Occipital lobe (tissue), 3 donors: ENCODE measurements at places on chromosomes 13 and 19.

GRCh38 chr19:42469311-42470235 is 26.8 kb upstream of the CXCL17 start:
- DNase-seq = no peak

GRCh38 chr13:100461309-100462030 is 127.1 kb downstream of the GGACT start:
- DNase-seq = no peak

DNA sequence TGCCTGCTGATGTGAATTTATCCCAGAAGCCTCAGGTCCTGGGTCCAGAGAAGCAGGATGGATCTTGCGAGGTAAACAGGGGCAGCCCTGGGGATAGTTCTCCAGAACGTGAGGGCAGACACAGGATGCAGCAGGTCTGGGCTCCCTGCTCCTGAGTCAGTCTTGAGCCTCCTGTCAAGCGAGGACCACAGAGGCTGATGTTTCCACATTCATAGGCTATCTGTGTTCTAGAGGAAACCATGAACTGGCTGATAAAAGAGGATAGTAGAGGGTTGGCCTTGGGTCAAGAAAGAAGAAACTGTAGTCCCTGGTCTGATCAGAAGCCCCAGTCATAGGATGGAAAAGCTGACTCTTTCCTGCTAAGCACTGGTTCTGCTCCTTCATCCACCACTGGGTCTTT is 2.2 kb downstream of the ZNF175 start:
- no peak for DNase-seq

DNA sequence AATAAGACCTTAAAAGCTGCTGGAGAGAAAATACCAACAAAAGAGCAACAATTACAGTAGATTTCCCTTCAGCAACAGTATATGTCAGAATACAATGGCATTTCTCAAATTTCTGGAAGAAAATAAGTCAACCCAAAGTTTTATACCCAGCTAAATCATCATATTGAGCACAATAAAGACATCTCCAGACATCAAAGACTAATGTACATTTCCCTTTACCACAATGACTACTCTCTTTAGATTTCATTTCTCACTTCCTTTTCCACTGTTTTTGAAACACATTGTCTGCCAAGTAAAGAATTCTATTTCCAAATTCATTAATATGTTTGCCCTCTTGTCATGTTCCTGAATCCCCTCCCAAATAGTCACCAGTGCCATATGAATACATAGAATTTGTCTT is 111.4 kb downstream of the POU4F1 start:
- no peak for DNase-seq

DNA sequence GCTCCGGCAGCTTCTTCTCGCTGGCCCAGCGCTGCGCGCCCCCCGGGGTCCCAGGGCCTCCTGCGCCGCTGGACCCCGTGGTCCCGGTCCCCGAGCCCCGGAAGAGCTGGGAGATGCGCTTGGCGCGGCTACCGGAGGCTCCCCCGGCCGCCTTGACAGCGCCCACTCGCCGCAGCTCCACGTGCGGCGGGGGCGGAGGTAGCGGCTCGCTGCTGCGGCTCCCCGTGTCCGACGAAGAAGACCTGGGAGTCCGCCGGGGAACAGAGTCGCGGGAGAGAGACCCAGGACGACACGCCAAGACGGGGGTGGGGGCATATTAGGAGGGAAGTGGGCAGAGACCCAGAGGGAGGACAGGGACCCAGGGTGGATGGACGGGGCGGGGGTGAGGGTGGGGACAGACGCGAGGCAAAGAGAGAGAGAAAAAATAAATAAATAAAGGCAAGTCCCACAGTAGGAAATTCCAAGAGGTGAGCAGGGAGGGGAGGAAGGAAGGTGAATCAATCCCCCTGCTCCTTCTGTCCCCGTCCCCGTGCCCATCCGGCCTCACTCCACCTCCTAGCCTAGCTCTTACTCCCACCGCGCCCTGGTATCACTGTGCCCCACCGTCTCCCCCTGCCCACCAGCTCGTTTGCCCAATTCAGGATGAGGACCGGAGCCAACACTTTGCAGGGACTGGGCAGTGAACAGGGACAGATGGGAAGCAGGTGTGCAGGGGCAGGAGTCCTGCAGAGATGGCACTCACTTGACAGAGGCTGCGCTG is 826 bp downstream of the RASIP1 start:
- DNase-seq = no peak

DNA sequence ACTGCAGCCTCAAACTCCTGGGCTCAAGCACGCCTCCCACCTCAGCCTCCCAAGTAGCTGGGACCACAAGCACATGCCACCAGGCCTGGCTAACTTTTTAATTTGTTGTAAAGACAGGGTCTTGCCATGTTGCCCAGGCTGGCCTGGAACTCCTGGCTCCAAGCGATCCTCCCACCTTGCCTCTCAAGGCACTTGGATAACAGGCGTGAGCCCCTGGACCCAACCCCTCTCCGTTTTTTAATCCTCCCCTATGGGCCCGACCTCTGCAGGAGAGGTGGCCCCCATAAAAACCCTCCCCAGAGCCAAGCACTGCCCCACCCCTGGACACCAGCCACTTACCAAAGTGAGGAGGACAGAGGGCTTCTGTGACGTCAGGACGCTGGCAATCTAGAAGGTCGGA is 28.6 kb downstream of the PEPD start:
- DNase-seq = no peak

- no peak for DNase-seq
Measured at GRCh38 chr13:110242615-110243014, 64.3 kb downstream of the COL4A1 start.

DNA sequence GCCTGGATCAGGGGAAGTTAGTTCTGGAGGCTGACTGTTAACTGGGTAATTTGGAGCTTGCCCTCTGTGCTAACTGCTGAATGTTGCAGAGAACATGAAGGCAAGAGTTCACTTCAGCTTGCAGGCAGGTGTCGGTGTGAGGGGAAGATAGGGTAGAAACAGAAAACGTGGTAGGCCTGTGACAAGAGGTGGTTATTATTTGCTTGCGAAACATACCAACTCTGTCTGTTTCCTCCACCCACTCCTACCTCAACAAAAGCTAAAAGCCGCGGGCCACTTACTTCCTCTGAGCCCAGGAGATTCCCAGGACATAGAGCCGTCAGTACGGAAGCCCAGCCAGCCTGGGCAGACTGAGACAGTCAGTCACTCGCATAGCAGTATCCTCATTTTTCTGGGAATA is 119.2 kb upstream of the ABCC4 start:
- no peak for DNase-seq

GRCh38 chr13:102472650-102473049 is 70.8 kb upstream of the FGF14 start:
- DNase-seq = no peak

DNA sequence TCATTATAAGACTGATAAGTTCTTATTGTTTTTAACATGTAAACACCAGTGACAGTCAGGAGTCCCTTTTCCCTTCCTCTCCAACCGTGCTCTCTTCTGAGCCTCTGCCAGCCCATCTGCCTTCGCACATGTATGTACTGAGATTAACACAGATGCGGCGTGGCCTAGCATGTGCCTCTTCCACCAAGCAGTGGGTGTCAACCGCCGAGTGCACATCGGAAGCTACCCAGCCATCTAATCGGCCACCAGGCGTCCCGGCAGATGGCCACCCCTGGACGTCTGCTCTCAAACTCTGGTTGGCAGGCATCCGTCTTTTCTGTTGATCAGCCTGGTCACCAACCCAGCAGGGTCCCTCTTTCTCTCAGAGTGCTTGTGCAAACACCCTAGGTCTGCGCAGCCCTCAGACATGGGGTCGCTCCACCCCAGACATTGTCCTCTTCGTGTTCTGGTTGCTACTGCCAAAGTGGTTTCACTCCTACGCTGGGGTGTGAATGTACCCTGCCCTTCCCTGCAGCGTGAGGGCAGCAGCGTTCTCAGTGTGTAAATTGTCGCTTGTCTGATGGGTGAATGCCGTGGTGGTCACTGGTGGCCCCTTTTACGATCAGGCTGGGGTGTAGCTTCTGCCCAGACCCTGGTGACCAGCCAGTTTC is 57.7 kb upstream of the LDLR start:
- DNase-seq = no peak

DNA sequence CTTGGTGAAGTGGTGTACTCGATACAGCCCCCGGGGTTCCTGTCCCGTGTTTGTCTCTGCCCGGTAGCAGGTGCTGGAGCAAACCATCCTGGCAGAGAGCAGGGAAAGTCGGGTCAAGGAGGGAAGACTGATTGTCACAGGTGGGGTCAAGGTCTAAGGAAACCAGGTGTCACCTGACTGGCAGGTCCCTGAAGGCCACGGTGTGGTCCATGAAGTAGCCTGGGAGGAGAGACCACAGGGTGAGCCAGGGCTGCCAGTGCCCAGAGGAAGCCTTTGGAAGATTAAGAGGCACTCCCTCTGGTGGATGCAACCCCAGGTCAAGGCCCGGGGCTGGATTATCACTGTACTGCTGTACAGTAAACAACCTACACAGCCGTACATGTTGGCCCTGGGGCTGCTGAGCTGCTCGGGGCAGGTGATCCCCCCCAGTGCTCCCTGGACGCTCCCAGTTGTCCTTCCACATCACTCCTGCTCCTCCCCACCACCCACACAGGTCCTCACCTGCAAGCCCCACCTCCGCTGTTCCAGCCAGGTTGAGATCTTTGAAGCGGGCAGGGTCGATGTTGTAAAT is 6.0 kb upstream of the CCER2 start:
- DNase-seq = no peak

GRCh38 chr13:44374348-44374712 is 706 bp downstream of the SERP2 start:
- no peak for DNase-seq

DNA sequence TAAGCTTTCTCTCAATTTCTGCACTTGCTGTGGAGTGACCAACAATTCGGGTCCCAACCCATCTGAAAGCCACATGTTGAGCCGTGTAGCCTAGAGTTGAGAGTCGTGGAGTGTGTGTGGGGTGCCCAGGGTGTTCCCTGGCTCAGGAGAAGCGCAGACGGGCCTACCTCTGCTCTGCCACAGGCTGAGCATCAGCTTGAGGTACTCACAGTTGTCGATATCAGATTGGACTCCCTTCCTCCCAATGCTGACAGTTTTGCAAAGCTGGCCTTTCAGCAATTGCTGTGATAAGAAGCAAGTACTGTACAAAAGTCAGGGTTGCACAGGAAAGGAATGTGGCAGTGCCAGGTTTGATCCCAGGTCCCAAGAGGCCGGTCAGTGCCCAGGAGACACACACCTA is 133.4 kb upstream of the SPACA7 start:
- DNase-seq = no peak

DNA sequence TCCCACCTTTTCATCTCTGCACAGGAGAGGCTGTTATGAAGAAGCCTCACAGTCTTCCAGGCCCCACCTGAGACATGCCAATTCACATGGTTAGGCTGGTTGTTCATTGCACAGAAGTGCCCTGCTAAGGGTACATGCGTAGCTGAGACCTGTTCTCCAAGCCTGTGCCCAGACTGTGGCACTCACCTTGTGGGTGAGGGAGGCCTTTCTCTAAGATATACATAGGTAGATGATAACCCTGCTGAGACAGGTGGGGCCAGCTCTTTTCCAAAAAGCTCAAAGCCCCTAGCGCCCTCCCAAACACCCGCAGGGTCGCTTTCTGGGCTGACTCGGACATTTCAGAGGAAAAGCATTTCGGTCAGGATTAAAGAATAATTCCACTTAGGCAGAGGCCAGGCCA is 53.5 kb upstream of the ZNF507 start:
- DNase-seq = no peak

DNA sequence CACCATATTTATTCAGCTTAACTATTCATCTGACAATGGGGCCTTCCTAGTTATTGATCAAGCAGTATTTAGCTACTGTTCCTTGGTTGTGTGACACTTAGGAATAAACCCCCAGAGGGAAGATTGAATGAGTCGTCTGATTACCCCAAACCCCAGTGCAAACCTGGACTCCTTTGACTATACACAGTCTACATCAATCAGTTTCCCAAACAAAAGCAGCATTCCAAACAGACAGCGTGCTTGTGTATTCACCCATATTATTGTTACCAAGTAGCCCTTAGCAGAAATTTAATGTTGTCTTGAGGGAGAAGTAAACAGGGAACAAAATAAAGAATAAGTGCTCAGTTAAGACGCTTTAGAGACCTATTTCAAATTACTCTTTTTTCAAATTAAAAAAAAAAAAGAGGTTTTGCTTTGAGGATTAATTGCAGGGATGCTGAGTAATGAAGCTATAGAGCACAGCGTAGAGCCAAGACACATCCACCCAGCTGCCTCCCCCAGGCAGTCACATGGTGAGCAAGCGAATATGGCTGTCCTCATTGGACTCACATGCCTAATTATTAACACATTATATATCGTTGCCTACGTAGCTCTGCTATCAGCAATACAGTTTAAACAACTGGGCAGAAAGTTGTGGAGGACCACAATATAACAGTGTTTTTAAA is 14.7 kb upstream of the B3GLCT start:
- no peak for DNase-seq

GRCh38 chr13:31096654-31097302 is 64.9 kb downstream of the HSPH1 start:
- no peak for DNase-seq

DNA sequence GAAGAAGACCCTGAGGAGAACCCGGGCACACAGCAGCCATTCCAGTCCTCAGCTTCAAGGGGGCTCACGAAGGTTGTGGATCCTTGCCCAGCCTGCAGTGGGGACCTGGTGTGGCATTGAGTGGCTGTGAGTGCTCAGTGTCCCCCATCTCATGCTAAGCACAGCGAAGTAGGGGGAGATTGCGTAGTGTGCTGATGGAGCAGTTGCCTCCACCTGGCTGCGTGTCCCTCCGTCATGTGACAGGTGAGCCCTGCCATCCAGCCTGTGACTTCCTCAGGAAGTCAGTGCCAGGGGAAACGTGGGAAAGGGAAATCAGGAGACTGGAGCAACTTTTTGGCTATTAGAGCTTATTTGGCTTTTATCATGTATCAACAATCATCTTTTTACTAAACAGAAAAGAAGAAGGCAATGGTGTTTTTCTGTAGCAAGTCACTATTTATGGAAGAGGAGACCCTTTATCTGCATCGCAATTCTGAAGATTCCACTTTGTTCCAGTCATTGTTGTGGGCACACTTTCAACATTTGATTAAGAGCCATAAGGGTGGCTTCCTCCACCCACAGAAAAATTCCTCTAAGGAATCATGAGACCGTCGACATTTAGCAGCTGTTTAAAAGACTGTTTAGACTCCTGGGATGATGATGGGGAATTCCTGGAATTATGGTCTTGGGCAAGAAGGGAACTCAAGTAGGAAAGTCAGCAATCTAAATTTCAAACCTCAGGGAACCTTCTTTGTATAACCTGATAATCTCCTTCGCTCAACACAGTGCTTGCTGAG is 126.8 kb upstream of the SPATA13 start:
- no peak for DNase-seq

- no peak for DNase-seq
Measured at GRCh38 chr19:45768655-45768983, 433 bp downstream of the SIX5 start.

- no peak for DNase-seq
Measured at GRCh38 chr13:65154661-65155447, 2075.3 kb downstream of the PCDH9 start.

DNA sequence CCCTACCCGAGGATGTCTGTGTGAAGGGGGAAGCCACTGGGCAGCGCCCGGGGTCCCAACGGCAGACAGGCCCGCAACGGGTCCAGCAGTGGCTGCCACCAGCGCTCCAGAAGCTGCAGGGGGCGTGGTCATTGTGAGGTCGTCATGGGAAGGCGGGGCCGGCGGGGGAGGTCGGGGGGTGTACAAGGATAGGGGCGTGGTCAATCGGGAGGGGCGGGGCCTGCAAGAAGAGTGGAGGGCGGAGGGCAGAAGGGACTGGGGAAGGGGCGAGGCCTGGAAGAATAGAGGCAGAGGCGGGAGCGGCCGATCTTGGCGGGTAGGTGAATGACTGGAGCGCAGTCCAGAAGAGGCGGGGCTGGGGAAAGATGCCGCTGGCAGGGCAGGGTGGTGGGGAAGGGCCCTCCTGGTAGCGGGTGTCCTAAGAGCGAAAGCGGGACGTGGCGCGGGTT is 4.4 kb downstream of the FUZ start:
- peak; percentile 74 for DNase-seq

- no peak for DNase-seq
Measured at GRCh38 chr19:32397671-32398101, 7.9 kb upstream of the DPY19L3 start.
